ENCODE measurements at places on chromosomes 6 and 20.

DNA sequence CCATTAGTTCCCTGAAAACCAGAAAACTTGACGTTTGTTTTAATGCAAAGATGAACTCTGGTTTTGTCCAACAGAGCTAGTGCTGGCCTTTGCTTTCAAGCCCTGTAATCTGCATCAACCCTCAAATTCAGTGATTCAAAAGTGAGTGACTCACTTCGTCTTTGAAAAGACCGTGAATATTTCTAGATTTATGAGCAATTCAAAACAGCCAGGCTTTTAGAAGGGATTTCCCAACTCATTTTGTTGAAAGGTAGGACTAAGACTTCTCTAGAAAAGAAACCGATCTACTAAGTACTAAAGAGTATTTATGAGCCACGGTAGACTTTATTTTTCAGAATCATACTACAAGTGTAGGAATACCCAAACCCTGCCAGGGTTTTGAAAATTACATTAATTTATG lies 121.5 kb downstream of the UST start:
- no peak for DNase-seq

DNA sequence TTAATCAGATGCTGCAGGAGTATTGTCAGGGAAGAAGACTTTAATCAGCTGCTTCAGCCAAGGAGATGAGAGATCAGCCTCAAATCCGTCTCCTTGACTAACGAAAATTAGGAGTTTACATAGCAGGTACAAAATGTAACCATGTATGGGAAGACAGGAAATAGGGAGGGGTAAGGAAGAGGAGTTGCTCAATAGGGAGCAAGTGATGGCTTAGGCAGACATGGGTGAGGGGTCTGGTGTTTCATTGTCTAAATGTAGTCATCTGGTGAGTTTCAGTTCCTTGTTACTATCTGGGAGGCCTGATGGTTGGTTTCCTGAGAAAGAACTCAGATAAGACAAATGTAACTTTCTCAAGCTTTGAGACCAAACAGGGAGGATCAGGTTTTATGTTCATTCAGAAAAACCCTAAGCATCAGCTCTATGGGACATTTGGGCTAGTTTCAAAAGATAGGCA lies 217.3 kb upstream of the SULF2 start:
- DNase-seq, result no peak

GRCh38 chr6:132520953-132521352 lies 8.0 kb upstream of the STX7 start:
- DNase-seq, result no peak

GRCh38 chr6:151078655-151079054 lies 161.1 kb upstream of the AKAP12 start:
- no peak for DNase-seq

- DNase-seq, result no peak
Observed at GRCh38 chr6:78397499-78397898, 469.9 kb upstream of the IRAK1BP1 start.

DNA sequence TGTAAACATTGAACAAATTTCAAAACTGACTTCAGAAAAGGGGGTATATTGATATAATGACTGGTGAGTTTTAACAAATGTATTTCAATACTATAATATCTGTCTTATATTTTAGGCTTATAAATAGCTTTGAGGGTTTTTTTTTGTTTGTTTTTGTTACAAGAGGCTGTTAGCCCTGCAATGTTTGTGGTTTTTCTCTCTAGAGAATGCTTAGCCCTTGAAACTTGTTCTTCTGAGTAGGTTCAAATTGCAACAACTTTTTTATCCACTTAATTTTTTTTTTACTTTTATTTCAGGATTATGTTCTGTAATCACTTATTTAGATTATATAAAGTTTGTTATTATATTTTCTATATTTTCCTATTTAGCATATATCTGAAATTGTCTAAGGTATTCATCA lies 333.2 kb downstream of the RIMS1 start:
- no peak for DNase-seq

GRCh38 chr6:16901306-16901705 lies 140.0 kb upstream of the ATXN1 start:
- no peak for DNase-seq

DNA sequence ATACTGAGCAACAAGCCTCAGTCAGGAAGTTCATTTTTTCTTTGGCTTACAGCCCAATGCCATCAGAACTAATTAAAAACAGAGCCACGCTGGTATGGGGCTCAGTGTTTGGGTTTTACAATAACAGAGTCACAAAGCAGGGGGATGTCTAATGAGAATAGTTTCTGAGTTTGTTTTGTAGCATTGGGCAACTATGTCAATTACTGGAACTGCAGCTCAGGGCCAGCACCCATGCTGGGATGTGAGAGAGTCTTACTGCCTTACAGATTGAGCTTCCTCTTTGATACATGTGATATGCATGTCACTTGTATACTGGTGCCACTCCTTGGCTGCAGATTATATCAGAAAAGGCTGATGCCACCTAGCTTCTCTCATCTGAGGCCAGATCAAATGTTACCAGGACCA lies 117.6 kb downstream of the TFAP2B start:
- no peak for DNase-seq

DNA sequence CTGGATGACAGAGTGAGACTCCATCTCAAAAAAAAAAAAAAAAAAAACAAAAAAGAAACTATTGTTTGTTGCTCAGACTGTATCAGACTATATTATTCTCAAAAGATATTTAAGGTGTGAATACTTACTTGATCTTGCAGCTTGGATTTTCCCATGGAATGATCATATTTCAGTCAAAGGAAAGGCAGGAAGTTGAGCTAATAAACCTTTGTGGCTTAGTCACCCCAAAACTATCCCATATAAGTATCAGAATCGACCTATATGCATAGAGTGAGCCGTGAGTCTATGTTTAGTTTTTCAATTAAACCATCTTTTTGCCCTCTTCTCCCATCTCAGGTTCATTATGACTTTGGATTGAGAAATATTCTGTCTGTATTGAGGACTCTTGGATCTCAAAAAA lies 152.6 kb downstream of the DNAH8 start:
- DNase-seq, result no peak

GRCh38 chr6:16991981-16992629 lies 109.7 kb upstream of the STMND1 start:
- no peak for DNase-seq

DNA sequence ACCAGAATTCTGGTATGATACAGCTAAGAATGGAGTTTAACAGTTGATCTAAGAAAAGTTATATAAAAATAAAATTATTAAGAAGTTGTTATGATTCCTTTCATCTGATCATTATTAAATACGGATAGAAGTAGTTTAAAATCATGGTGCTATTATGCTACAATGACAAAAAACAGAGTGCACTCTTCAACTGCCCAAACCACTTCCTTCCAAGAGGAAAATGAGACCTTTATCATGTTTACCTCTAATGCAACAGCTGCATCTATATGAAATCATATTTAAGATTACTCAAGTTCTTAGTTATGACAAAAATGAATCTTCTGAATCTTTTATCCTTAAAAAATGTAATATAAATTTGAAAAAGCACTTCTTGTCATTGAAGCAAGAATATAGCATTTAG lies 31.2 kb downstream of the HACE1 start:
- DNase-seq, result no peak

DNA sequence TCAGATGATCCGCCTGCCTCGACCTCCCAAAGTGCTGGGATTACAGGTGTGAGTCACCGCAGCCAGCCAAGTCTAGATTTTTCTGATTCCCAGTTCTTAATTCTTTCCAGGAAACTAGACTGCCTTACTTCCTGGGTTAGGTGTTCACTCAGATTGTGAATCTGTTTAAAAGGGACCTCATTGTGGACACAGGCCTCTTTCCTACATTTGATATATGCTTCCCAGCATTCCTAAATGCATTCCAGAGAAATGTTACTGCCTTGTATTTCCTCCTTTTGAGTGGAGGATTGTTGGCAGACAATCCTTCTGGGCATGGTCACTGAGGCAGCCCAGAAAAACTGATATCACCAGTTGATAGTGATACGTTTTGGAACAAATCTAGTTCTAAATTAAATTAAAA lies 15.7 kb downstream of the TMEM181 start:
- DNase-seq, result no peak

GRCh38 chr6:73903155-73903554 lies 207.2 kb downstream of the CD109 start:
- DNase-seq, result no peak

GRCh38 chr6:19128701-19129100 lies 708.5 kb upstream of the ID4 start:
- no peak for DNase-seq

- no peak for DNase-seq
Observed at GRCh38 chr20:35319192-35319870, 27.1 kb upstream of the FAM83C start.

DNA sequence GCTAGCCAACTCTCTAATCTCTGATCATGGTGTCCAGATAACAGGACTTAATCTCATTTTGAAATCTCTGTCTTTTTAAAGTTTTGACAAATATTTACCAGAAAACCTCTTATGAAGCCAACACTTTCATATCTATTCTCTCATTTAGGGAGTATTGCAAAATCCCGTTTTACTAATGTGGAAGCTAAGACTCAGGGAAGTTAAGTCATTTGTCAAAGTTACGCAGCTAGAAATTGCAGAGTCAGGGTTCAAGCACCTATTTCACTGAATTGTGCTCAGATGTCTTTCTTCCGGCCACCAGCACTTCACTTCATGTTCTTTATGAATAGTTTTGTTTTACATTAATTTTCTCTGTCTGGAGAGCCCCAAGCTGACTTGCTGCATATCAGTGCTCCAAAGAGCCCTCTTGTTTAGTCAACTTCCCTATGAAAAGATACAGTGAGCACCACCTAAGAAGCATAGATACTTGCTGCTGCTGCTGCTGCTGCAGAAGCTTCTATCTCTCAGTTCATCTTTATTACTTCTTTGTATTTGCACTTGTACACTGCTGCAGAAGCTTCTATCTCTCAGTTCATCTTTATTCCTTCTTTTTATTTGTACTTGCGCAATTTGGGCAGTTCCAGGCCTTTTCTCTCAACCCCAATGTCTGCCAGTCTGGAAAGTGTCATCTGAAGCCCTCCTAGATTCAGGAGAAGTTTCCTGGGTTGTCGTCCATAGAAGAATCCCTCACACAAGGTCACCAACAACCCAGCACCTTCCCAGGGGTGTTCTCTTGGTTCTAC lies 329.7 kb downstream of the MAFB start:
- no peak for DNase-seq

DNA sequence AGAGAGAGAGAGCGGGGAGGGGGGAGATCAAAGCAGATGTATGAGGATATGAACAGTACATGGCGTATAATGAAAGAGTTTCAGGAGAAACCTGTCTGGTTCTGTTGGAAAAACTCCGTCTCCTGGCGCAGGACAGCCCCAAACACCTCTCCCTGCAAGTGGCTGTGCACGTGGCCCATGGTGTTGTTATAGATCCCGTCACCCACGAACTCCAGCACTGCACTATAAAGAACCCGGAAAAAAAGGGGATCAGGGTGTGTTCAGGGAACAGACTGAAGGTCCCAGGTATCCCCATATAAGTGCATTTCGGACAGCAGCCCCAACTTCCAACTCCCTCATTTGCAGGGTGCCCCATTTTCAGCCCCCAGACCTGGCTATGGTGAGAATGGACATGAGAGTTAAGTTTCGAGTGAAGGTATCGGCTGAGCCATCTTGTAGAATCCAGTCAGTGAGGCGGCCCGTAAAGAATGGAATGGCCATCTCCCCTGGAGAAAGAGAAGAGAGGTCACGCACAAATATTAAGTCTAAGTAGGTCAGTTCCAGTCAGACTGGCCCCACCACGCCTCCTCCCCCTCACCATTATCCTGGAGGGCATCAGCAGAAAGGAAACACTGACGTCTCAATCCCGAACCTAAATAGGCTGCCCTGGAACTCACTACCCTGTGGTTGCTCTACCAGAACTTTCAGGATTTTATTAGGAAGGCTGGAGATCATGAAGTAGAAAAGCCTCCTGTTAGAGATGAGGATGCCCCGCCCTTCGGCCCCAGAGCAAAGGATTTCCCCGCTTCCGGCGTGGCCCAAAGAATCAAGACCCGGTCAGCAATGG lies 1.3 kb downstream of the TAP1 start:
- no peak for DNase-seq

- no peak for DNase-seq
Observed at GRCh38 chr20:46984405-46984804, 89.8 kb downstream of the EYA2 start.

DNA sequence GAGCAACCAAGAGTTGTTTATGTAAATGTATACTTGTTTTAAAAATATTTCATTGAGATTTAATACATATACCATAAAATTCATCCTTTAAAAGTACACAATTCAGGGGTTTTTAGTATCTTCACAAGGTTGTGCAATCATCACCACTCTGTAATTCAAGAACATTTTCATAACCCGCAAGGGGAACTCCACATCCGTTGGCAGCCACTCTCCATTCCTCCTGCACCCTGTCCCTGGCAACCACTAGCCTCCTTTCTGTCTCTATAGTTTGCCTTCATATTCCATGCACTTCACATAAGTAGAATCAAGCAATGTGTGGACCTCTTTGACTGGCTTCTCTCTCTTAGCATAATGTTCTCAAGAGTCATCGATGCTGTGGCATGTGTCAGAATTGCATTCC lies 104.2 kb upstream of the PDE10A start:
- DNase-seq, result no peak

DNA sequence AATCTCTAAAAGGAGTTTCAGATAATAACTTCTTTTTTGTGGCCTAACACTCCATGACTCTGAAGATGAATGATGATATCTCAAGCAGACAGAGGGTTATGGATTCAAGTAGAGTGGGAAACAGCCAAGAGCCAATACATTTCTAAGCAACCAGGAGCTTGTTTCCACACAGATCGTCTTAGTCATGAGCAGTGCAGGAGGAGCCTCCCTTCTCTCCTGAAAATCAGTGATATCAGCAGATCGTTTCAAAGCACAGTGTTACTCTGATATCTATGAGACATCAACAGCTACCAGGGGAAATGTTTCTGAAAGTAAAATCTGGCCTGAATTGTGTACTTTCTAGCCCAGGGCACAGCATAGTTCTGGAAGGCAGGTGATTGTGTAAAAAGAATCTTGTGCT lies 11.5 kb downstream of the ADGRG6 start:
- DNase-seq, result no peak

GRCh38 chr6:45569210-45569945 lies 191.6 kb upstream of the SUPT3H start:
- no peak for DNase-seq

- DNase-seq, result no peak
Observed at GRCh38 chr6:158321960-158322359, 9.7 kb downstream of the TULP4 start.

DNA sequence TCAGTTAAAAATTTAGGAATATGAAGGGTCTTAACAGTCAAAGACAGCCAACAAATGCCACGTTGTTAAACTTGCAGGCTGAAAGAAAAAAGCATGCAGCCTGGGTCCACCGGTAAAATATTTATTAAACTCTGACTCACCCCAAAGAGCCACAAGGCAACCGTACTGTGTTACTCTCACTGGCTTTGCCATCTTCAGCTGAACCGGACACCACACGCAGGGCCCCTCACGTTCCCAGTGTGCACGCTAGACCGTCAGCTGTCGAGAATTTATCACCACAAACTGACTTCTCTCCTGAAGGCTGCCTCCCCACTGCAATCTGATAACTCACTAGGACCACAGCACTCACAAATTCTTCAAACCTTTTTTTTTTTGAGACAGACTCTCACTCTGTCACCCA lies 30.7 kb downstream of the HUS1B start:
- no peak for DNase-seq
